ENCODE measurements at places on chromosomes 1 and 21. TPM values are rescaled to one million over a fixed set of nuclear protein-coding genes. Genes with fewer than 3 reads are reported as not detected.

OR2G6 gene
- not detected for total RNA-seq

CADM3 gene
- total RNA-seq = 0.98 TPM

PDZK1IP1 gene
- total RNA-seq = 38.1 TPM

MECR gene
- total RNA-seq = 18.0 TPM

SLC9C2 gene
- 0.98 TPM for total RNA-seq

LYPD8 gene
- not detected for total RNA-seq

PUSL1 gene
- 38.8 TPM for total RNA-seq

PLA2G2F gene
- total RNA-seq = not detected

RBBP5 gene
- 9.8 TPM for total RNA-seq

HEATR1 gene
- 9.0 TPM for total RNA-seq

GJA9 gene
- total RNA-seq = not detected

CD53 gene
- total RNA-seq = 151 TPM

C1QTNF12 gene
- total RNA-seq = 6.3 TPM

PADI2 gene
- 1.9 TPM for total RNA-seq

OPTC gene
- not detected for total RNA-seq

C4BPB gene
- total RNA-seq = 1.1 TPM

RGS13 gene
- not detected for total RNA-seq

WDR64 gene
- not detected for total RNA-seq

RAB7B gene
- total RNA-seq = 10.7 TPM
